ENCODE measurements at places on chromosomes 12 and 14.

DNA sequence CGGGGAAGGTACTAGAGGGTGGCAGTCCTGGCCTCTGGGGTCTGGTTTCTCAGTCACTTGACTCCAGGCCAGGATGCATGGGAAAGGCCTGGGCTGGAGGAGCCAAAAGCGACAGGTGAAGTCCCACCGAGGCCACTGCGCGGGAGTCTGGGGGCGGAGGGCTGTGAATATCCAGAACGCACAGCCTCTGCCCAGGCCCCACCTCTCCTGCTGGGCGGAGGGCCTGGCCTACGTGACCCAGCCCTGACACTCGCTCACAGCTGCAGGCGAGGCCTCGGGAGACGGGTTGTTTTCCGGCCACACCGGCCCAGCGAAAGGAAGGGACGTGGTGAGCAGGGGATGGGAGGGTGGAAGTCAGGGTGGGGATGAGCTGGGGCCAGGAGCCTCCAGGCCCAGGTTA is 91.2 kb downstream of the RFLNA start:
- peak; percentile 52 for DNase-seq

DNA sequence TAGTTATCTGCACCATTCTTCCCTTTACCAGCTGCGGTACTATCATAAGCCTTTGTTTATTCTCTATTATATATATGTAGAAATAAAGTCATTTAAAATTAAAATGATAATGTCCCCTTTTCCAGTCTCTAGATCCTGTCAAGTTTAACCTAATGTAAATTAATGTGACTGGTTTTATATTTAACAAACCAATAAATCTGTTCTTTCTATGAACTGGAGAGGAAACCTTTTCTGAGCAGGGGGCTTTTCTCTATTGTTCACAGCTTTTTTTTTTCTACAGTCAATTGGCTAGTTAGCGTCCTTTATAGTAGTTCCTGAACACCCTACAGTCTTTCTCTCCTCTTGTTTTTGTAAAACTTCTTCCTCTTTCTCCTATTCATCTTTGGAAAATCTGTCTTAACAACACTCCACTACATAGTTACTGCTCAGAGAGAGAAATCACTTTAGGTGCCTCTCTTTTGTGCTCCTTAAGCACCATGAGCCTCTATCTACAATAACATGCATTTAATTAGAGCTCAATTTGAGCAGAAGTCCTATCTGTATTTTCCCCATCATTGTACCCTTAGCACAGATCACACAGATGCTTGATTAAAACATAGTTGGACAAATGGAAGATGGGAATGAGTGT is 332.6 kb upstream of the SYT1 start:
- no peak for DNase-seq

GRCh38 chr12:3571323-3571722 is 80.3 kb downstream of the PRMT8 start:
- DNase-seq = no peak

DNA sequence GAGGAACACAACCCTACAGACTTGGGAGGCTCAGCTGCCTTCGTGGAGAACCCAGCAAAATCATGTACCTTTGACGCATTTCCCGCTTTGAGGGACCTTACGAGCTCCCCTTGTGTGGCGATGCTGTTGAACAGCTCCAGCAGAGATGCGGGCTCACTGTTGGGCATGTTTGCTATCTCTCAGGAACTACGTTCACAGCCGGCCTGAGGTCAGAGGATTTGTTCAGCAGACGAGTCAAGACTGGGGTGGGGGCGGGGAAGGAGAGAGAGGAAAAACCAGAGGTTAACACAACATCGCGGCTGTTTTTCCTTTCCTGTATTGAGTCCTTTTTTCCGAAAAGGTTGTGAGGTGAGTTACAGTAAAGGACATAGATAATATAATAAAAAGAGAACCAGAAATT is 45.9 kb downstream of the SLC25A47 start:
- no peak for DNase-seq
